ENCODE measurements at places on chromosomes 1 and 21.
A peak's percentile ranks its signal among the peaks of the same experiment; 100 is the strongest.

DNA sequence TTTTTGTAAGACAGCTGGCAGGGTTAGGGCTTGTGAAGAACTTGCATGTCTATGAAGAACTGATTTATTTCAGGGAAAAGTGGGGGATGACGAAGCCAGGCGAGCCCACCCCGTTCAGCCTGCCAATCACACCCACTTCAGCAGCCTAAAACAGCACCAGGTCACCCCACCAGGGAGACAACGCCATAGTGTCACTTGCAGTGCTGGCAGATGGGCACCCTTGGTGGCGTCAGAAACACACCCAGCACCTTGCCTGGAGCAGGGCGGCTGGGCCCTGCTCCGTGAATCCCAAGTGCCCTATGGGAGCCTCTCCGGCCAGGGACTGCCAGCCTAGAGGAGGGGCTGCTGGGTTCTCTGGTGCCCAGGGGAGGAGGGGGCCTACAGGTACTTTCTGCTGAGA is 5.0 kb upstream of the NADK start:
- no peak for DNase-seq

GRCh38 chr1:10457875-10458274 is 8.0 kb downstream of the CORT start:
- no peak for DNase-seq

- no peak for DNase-seq
These were observed 71.6 kb downstream of the PLEKHA6 start for GRCh38 chr1:204288021-204288588.

DNA sequence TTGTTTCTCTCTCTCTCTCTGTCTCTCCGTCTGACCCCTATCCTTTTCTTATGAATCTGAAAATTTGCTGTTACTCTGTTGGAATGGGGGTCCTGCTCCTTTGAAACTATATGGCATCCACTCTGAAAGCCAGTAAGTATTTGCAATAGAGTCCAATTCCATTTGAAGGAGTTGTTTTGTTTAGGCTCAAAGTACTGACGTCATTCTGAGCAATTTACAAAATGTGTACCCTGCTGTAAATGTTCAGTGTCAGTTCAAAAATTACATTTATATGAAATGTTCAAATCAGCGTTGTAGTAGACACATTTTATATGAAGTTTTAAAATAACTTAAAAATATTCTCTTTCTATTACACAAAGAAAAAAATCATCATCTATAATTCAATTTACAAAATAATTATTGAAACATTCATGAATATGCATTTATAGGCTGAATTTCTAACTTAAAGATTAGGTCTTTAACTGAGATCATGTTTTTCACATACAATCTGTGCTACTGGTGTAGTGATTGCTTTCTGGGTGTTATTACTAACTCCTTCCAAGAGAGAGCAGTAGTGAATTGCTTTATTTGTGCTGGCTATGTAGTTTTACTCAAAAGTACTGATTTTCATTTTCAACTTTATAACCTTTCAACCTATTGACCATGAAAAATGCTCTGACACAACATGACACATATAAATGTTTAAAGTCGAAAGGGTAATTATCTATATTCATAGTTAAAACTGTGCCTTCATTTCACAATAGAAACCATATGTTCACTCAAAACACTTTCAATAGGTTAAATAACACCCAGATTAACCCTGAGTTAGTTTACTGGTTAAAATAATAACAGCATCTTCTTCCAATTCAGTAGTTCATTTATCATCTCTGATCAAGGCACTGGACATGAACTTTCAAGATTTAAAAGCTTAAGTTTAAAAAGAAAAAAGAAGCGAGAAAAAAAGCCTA is 253.1 kb upstream of the ADGRL4 start:
- no peak for DNase-seq

- peak; percentile 51 for DNase-seq
These were observed 796 bp upstream of the TDRKH start for GRCh38 chr1:151790940-151791651.

DNA sequence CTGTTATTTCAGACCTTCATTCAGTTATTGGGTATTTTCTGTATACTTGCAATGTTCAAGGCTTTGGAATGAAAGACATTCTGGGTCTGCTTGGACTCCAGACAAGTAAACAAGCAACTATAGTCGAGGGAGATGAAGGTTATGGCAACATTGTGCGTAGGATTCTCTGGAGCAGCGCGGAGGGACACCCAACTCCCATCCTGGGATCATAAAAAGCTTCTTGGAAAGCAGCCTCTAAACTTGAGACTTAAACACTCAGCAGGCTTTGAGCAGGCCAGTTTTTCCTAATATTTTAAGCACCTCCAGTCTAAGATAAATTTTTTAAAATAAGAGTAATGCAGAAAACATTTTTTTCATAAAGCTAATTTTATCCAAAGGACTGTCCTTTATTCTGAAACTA is 7.6 kb upstream of the LYST start:
- no peak for DNase-seq

DNA sequence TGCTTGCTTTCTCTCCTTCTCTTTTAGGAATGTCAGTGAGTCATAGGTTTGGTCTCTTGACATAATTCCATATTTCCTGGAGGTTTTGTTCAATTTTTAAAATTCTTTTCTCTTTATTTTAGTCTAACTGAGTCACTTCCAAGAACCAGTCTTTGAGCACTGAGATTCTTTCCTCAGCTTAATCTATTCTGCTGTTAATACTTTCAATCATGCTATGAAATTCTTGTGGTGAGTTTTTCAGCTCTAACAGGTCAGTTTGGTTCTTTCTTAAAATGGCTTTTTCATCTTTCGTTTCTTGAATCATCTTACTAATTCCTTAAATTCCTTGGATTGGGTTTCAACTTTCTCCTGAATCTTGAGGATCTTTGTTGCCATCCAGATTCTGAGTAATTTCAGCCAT is 321.0 kb downstream of the PTBP2 start:
- DNase-seq: no peak

- peak; percentile 55 for DNase-seq
These were observed 1.2 kb downstream of the PIGP start for GRCh38 chr21:37071561-37072273.

GRCh38 chr1:43786201-43786958 is 79.0 kb downstream of the ST3GAL3 start:
- DNase-seq: no peak

GRCh38 chr1:18557621-18558465 is 72.8 kb upstream of the PAX7 start:
- DNase-seq: peak; percentile 12

- DNase-seq: no peak
These were observed 36.6 kb downstream of the TNFSF18 start for GRCh38 chr1:173014160-173014559.

DNA sequence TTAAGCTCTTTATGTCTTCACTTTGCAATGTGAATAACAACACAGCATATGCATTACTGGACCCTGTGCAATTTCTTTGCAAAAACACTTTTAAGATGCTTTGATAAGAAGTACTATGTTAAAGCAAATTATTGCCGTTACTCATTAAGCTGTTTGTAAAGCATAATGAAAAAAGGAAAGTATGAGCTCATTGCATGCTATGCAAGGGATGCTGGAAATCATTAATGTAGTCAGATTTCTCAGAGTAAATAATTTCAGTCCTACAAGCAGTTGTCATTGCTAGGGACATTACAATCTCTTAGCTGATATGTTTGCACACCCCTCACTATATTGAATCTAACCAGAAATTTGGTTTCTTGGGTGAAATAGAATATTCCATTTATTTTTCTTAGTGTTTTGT is 982.5 kb upstream of the ADGRL2 start:
- DNase-seq: no peak

DNA sequence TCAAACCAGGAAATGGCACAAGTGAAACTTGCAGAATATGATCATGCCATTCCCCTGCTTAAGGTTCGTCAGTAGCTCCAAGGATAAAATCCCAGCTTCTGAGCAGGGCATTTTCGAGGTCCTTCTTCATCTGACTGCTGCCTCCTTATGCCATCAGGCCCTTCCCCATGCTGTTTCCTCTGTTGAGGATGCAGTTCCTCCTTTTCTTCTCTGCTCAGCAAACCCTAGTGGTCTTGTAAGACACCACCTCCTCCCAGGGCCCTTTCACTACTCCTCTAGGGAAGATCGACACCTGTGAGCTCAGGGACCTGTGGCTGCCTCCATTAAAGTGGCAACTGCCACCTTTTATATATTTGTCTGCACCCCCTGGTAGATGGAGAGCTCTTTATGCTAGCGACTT is 62.1 kb upstream of the JUN start:
- DNase-seq: no peak

GRCh38 chr1:206734499-206735142 is 36.0 kb upstream of the IL19 start:
- DNase-seq: peak; percentile 79

DNA sequence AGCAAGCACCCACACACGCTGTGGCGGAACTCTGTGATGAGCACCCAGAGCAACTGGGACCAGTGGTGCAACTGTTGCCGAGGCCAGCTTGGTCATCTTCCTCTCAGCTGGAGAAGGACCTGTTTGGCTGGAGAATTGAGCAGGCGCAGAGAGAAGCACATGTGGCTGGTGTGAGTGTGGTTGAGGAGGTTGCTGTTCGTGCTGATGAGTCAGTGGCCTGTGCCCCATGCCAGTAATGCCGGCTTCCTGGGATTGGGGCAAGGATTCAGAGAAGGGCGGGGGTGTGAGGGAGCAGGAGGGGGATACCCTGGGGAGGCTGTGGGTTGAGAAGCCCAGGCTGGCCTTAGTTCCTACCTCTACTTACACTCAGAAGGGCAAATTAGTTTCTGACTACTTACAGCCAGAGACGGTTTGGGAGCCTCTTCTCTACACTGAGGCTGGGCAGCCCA is 57.5 kb upstream of the EPS8L3 start:
- DNase-seq: peak; percentile 40

GRCh38 chr1:211736351-211736915 is 61.0 kb upstream of the NEK2 start:
- DNase-seq: no peak
